ENCODE measurements at places on chromosomes 4 and X.

DNA sequence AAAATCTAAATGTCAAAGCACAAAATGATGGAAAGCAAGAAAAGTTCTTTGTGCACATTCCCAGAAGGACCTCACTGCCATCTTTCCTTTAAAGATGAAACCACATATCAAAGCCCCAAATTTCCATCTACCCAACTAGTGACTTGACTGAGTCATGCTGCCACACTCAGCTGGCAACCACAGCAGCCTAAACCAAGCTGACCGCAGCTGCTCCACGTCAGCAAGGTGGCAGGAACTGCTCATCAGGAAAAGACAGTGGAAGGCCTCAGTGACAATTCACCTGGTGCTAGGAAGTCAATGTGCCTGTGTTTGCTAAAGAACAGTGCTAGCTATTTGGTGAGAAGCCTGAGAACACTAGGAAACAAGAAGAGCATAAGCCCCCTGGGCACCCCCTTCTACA lies 26.1 kb downstream of the ACOX3 start:
- no peak for DNase-seq

GRCh38 chrX:72052415-72053090 lies 79.2 kb downstream of the RTL5 start:
- DNase-seq = no peak

GRCh38 chr4:23660865-23661264 lies 229.0 kb downstream of the PPARGC1A start:
- DNase-seq = no peak

GRCh38 chr4:15239866-15240265 lies 188.0 kb upstream of the C1QTNF7 start:
- no peak for DNase-seq

DNA sequence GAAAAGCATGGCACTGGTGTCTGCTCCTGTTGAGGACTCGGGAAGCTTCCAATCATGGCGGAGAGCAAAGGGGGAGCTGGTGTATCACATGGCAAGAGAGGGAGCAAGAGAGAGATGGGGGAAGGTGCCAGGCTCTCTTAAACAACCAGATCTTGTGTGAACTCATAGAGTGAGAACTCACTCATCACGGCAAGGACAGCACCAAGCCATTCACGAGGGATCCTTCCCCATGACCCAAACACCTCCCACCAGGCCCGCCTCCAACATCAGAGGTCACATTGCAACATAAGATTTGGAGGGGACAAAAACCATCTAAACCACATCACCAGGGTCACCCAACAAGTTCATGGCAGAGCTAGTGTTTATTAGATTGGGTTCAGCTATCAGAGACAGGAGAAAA lies 218.7 kb upstream of the BCOR start:
- no peak for DNase-seq

- DNase-seq = no peak
Observed at GRCh38 chr4:15378062-15378461, 49.8 kb upstream of the C1QTNF7 start.

- no peak for DNase-seq
Observed at GRCh38 chr4:74158466-74159142, 686 bp downstream of the MTHFD2L start.

DNA sequence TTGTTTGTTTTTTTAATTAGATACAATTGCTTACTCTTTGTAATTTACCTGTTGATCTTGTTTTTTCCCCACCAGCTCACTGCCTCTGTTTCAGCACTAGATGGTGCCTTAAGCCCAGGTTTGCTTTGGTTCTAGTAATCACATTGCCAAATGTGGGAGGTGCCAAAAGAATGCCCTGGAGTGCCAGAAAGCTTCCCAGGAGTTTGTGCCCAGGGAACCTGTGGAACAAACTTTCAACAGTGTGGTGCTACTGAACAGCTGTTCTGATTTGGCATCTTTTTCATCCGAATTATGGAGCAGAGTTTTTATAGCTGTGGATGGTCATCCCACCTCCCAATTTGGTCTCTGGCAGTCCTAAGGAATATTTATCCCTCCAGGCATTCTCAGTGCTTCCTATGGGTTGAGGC lies 1000.7 kb downstream of the STIM2 start:
- DNase-seq = no peak
